Renal pelvis (tissue), 12 donors: ENCODE measurements at places on chromosomes 1 and 21.

DNA sequence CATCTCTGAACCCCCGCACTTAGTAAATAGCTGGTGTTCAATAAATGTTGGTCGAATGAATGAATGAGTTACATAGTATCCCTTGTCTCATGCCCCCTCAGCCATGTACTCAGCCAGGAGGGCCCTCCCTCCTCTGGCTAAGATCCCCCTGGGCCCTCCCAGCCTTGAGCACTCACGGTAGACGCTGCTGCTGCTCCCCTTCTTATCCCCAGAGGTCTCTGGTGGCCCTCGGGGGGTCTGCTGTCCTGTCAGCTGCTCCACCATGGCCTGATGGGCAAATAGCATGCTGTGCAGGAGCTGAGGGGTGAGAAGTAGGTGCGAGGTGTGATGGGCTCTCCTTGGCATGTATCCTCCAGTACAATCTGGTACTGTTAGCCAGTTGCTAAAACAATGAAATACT is 1.9 kb downstream of the ETV3L start:
- DNase-seq: no peak

DNA sequence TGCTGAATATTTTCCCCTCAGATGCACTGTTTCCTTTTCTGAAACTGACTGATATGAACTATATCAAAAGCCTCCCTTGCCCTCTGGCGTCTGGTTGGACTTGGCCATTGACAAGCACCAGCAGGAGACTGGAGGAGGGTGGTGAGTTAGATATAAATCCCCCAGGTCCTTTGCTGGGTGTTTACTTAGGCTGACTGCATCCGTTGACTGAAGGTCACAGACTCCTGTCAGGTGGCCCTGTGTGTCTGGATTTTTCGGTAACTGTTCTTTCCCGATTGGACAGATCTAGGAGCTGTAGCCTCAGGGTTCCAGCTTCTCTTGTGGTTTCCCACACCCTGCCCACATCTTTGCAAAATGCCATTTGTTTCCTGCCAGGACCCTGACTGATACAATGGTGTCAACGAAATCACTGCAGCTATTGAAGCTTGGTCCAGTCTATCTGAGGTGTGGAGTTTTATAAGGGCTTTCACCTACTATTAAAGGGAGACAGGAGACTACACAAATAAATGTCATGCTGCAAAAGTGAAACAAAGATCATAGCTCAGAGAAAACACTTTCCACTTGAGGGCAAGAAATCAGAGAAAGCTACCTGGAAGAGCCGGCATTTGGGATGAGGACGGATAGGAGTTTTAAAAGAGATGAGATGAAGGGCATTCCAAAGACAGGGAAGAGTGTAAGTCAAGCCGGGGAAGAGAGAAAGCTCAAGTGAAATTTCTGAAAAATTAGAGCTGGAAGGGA is 1.5 kb upstream of the MAGI3 start:
- no peak for DNase-seq

GRCh38 chr1:220409771-220410595 is 118.0 kb upstream of the MARK1 start:
- no peak for DNase-seq

- peak; percentile 64 for DNase-seq
These were observed 774 bp upstream of the DYRK1A start for GRCh38 chr21:37365517-37366481.

- DNase-seq: no peak
These were observed 48.2 kb downstream of the SLX9 start for GRCh38 chr21:44987886-44988606.

DNA sequence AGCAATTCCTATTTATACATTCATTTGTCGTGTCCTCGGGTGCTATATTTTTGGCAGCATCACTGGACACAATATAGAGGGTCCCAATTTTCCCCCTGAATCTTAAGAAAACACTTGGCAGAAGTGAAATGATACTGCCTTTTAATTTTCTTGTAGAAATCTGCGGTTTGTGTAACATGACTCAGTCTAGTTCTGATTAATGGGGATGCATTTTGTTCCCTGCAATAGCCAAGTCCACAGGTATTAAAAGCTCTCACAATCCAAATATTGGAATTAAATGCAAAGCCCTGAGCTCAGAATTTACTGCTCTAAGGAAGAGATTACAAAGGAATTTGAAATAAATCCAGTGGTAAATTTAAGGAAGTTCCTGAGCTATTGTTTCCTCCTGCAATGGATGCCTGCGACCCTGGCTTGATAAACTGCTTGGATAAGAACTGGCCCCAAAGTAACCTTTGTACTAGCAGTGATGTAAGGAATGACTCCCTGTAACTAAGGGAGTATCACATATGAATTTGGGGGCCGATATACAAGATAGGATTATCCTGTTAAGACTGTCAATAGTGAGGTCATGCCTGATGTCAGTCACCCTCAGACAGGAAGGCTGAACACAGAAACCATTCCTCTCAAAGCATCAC is 349.7 kb upstream of the C1orf87 start:
- DNase-seq: no peak

- no peak for DNase-seq
These were observed 20.9 kb upstream of the RHBDL2 start for GRCh38 chr1:38962560-38962959.

GRCh38 chr1:1900883-1901640 is 10.2 kb upstream of the GNB1 start:
- DNase-seq: no peak

GRCh38 chr21:43718872-43719747 is at the start of gene PDXK:
Gene PDXK, plus strand, starts transcription at chr21:43719129. Its CDS starts 166 bp downstream, at chr21:43719295.
- peak; percentile 84 for DNase-seq

- no peak for DNase-seq
These were observed 8.7 kb downstream of the TMPRSS3 start for GRCh38 chr21:42387164-42387563.

DNA sequence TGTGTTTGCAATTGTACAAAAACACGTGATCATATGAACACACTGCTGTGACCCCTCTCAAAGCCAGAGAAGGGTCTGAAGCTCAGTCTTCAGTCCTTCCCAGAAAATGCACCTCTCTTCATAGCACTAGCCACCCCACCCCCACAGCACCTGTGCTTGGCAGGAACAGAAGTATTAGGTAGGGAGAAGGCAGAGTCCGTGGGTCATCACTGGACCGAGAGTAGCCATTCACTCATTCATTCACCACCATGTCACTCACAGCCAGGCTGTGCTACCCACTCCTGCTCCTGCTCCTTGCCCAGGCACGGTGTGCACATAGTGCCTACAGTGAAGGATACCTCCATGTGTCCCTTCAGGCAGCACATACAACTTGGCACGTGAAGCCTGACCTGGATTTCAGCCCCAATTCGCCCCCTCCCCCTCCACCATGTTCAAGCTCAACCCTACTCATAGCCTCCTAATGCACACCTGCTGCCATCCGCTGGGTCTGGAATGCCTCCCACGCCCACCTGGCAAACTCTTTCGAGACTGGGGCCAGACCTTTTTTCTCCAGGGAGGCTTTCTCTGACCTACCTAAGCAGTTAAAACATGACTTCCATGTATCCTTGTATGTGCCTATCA is 81.9 kb upstream of the GALNT2 start:
- no peak for DNase-seq

- no peak for DNase-seq
These were observed 200.0 kb downstream of the TOMM20 start for GRCh38 chr1:234928642-234929041.

DNA sequence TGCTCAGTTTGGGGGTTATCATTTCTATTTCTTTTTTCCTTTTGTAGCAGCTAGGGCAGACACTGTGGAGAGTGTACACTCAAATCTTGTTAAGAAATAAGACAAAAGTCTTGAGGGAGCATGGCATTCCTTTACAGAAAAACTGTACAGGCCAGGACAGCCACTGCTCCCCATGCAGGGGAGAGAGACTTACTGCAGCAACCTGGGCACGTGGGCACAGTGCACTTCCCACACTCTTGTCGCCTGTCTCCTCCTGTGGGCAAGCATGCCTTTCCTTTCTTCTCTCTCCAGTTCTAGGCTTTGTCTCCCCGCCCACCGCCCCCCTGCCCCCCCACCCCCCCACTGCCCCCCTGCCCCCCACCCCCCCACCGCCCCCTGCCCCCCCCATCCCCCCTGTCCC is 51.9 kb downstream of the PHC2 start:
- DNase-seq: no peak

- DNase-seq: no peak
These were observed 5.0 kb downstream of the PPP1R15B start for GRCh38 chr1:204406621-204407020.

DNA sequence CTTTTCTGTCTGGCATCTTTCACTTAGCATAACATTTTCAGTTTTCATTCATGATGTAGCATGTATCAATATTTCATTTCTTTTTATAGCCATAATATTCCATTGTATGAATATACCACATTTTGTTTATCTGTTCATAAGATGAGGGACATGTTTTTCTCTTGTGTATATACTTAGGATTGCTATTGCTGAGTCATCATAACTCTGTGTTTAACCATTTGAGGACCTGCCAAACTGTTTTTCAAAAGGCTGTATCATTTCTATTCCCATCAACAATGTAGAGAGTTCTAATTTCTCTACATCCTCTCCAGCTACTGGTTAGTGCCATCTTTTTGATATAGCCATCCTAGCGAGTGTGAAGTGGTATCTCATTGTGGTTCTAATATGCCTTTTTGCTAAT is 26.2 kb downstream of the MPZL1 start:
- DNase-seq: no peak

GRCh38 chr1:147243228-147243685 is 773 bp downstream of the CHD1L start:
- DNase-seq: no peak

DNA sequence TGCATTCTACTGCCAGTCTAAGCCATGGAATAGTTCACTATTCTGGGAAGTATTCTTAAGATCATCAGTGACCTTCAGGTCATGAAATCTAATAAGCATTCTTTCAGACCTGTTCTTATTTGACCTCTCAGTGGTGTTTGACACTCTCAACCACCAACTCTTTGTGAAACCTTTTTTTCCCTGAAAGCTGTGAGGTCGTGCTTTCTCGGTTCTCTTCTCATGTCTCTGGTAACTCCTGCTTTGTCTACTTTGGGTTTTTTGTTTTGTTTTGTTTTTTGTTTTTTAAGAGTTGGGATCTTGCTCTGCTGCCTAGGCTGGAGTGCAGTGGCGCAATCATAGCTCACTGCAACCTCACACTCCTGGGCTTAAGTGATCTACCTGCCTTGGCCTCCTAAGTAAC is 56.3 kb downstream of the POU2F1 start:
- DNase-seq: no peak

DNA sequence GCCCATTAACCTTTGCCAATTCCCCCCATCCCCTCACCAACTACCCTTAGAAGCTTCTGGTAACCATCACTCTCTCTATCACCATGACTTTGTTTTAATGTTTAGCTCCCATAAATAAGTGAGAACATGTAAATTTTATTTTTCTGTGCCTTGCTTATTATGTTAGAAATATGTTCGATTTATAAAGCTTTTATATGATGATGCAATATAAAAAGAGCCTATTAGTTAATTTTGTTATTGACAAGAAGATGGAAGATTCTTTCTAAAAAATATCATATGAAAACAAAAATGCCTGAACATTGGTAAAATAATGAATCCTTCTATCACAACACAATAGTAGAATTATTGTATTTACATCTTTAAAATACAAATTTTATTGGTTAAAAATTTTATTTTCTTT is 836.1 kb upstream of the TMPRSS15 start:
- DNase-seq: no peak

GRCh38 chr1:92356956-92357355 is 58.1 kb downstream of the RPAP2 start:
- DNase-seq: no peak
